Activated CD4-positive, alpha-beta memory T cell treated with anti-CD3 and anti-CD28 coated beads, Interleukin-2, amount 10 ng/mL, durations not matched to agents 7 days and 5 days (primary cell): ENCODE measurements at places on chromosomes 2 and 18.

- H3K36me3 ChIP-seq, result no peaks in the 10 kb centered on the region
- peaks cover 7% of the 10 kb centered on the region for H3K4me1 ChIP-seq
- no peak for DNase-seq
- peaks cover 15% of the 10 kb centered on the region for H3K27me3 ChIP-seq
- no peak overlapping the region for H3K4me3 ChIP-seq
- no peak overlapping the region for H3K27ac ChIP-seq
These were observed 225.7 kb upstream of the CCDC150 start for GRCh38 chr2:196413821-196414274.

DNA sequence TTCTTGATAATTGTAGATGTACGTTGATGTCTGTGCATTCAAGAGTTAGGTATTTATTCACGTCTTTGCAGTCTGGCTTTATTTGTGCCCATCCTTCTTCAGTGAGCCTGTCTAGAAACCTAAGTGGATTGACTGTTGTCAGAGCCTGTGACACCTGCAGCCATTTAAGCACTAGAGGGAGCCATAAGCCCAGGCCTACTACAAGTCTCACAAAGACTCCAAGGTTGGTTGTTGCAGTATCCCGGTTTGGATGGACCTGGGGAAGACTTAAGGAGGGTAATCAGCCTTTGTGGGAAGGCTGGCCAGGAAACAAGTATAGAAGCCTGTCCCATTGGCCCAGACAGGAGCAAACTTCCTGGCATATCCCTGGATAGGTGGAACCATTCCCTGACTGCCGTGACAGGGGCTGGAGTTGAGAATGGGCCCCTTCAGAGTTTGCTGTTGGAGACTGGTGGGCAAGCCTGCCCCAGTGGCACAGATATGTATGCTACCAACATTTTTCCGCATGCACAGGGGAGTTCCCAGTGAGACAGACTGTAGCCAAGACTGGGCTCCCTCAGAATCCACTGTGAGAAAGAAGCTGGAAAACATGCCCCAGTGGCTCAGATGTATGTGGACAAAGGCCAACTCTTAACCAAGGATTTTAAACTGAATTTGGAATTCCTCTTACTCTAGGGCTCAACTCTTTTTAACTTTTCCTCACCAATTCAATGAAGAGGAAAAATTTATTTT is 9.3 kb upstream of the LRRC30 start:
- H3K4me1 ChIP-seq, result no peaks in the 10 kb centered on the region
- H3K27me3 ChIP-seq, result no peaks in the 10 kb centered on the region
- no peak for DNase-seq
- H3K27ac ChIP-seq, result no peak overlapping the region

GRCh38 chr2:157540102-157540501 is 88.6 kb downstream of the ACVR1C start:
- no peak overlapping the region for H3K27ac ChIP-seq
- H3K36me3 ChIP-seq, result no peaks in the 10 kb centered on the region

- H3K36me3 ChIP-seq, result no peaks in the 10 kb centered on the region
- H3K4me3 ChIP-seq, result no peak overlapping the region
- no peak for DNase-seq
- no peaks in the 10 kb centered on the region for H3K4me1 ChIP-seq
- H3K27ac ChIP-seq, result no peak overlapping the region
These were observed 28.0 kb downstream of the MRO start for GRCh38 chr18:50791599-50792438.

- no peaks in the 10 kb centered on the region for H3K4me1 ChIP-seq
- no peak overlapping the region for H3K27ac ChIP-seq
- no peak overlapping the region for H3K4me3 ChIP-seq
- no peak for DNase-seq
- no peaks in the 10 kb centered on the region for H3K36me3 ChIP-seq
These were observed 78.4 kb upstream of the CYP1B1 start for GRCh38 chr2:38154395-38154794.
